Effector CD8-positive, alpha-beta T cell (primary cell): ENCODE measurements at places on chromosomes 4 and X.

- no peak for DNase-seq
Observed at GRCh38 chr4:179976777-179977176, 2266.4 kb upstream of the TENM3 start.

DNA sequence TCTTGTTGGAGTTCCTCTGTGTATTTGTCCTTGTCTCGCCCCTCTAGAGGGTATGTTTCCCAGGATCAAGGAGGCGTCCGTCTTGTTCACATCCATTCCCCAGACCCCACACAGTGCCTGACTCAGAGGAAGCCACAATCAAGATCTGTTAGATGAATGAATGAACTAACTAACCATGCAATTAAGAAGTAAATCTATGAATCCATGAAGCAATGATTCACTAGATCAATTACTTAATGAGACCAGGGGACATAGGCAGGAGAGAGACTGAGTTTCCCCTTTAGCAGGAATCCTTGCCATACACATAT is 11.9 kb downstream of the BLOC1S4 start:
- no peak for DNase-seq

- no peak for DNase-seq
Observed at GRCh38 chrX:122196343-122196742, 987.7 kb upstream of the GRIA3 start.

- no peak for DNase-seq
Observed at GRCh38 chr4:123346951-123347350, 49.6 kb upstream of the SPRY1 start.

GRCh38 chr4:48017108-48017571 is 568 bp downstream of the NIPAL1 start:
- peak; percentile 29 for DNase-seq

GRCh38 chrX:51837921-51838320 is 55.5 kb upstream of the MAGED1 start:
- DNase-seq: no peak

GRCh38 chrX:37976153-37976552 is 30.2 kb upstream of the SYTL5 start:
- DNase-seq: no peak

DNA sequence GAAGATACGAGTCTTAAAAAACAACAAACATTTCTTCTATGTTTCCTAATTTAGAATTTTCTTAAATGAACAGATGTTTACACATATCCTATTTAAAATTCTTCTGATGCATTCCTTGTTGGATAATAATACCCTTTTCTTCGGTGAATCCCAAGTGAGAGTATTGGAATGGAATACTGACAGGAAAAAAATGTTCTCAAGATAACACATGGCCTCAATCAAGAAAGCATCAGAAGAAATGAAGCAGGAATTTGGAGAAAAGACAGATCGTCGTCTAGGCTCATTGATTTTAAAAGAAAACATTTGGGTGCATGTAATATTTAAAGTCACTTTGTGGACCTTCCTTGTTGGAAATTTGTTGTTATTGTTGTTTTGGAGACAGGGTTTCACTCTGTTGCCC is 196.9 kb upstream of the ANK2 start:
- DNase-seq: no peak

GRCh38 chr4:4919927-4920326 is 60.5 kb downstream of the MSX1 start:
- DNase-seq: no peak

- no peak for DNase-seq
Observed at GRCh38 chr4:88458104-88458740, 1.3 kb downstream of the HERC5 start.

DNA sequence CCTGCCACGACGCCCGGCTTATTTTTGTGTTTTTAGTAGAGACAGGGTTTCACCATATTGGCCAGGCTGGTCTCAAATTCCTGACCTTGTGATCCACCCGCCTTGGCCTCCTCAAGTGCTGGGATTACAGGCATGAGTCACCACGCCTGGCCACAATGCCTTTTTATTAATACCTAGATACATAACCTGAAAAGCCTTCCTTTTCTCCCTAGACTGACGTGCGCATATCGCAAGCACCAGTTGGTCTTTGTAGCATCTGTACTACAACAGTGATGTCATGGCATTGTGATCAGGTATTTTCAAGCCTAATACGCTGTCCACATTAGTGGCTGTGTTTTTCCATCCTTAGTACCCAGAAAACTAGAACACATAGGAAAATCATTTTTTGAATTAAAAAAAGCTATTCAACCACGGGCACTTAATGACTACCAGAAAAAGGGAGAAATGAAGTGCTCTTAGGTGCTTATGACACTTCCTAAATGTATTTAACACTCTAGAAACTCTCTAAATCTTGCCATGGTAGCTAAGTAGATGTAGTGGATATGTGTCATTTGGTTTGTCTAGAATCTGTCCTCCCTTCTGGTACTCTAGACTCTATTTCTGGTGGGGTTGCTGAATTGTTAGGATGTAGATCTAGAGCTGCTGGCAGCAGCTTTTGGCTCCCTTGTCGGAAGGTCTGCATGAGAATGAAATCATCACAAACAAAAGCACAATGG is 707.8 kb downstream of the STIM2 start:
- no peak for DNase-seq

DNA sequence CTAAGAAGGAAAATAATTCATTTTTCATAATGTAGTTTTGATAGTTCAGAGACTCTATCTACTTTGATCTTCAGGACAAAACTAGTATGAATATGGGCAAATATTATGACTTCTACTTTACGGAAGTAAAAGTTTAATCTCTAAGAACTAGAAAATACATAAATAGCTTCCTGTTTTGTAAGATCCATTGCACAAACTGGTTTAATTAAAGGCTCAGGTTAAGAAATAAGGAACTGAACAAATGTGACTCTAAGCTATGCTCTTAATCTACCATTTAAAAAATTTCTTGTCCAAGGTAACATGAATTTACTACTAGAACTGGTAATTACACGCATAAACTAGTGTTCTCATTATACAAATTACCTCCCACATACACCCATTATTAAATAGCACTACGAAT is 360.6 kb downstream of the INPP4B start:
- DNase-seq: no peak

- DNase-seq: no peak
Observed at GRCh38 chr4:139108567-139109128, 68.4 kb downstream of the ELF2 start.

GRCh38 chr4:78962597-78963115 is 23.4 kb upstream of the PAQR3 start:
- no peak for DNase-seq

DNA sequence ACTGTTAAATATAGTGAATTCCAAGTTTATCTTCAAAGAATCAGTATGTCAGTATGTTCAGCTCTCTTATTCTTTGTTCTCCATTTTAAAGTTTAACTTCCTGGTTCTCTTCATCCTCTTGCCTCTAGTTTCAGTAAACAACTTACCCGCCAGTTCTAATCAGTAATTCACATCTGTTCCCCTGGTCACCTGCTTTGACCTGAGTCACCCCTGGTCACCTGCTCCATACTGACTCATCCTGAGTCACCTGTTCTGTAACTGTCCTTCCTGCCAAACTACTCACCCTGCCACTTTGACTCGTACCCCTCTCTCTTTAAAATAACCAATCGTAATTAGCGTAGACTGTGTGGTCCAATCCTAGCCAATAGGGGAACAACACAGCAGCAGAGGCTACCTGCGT is 992.7 kb upstream of the HS3ST1 start:
- DNase-seq: no peak

GRCh38 chrX:112654871-112655270 is 24.9 kb downstream of the LHFPL1 start:
- DNase-seq: no peak

GRCh38 chr4:29805245-29805644 is 914.9 kb upstream of the PCDH7 start:
- DNase-seq: no peak

- DNase-seq: no peak
Observed at GRCh38 chrX:10433296-10433965, 187.0 kb downstream of the MID1 start.

GRCh38 chr4:48315728-48316630 is 25.4 kb upstream of the SLAIN2 start:
- no peak for DNase-seq

GRCh38 chr4:152021788-152022438 is 261.1 kb upstream of the GATB start:
- no peak for DNase-seq

- no peak for DNase-seq
Observed at GRCh38 chr4:18686338-18687037, 664.9 kb upstream of the LCORL start.

GRCh38 chrX:69136546-69137331 is 28.5 kb downstream of the PJA1 start:
- DNase-seq: no peak

GRCh38 chrX:130260316-130260715 is 8.4 kb downstream of the ZNF280C start:
- DNase-seq: no peak

GRCh38 chrX:13859724-13860123 is 42.8 kb upstream of the GPM6B start:
- DNase-seq: no peak

DNA sequence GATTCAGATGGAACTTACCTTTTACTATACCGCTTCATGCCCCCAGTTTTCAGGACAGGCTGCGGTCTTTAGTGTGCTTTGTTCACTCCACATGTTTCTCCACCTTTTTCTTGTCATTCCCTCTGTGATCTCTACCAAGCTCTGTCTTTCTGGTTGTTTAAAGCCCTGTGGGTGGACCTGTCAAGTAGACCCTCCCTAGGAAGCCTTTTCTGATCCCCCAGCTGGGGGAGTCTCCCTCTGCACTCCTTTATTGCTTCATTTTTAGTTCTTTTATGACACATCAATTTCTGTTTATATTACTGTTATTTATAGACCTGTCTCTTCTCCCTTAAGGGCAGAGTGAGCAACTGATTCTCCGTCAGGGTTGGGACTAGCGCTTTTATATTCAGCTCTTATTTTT is 150.2 kb downstream of the C4orf33 start:
- DNase-seq: no peak

DNA sequence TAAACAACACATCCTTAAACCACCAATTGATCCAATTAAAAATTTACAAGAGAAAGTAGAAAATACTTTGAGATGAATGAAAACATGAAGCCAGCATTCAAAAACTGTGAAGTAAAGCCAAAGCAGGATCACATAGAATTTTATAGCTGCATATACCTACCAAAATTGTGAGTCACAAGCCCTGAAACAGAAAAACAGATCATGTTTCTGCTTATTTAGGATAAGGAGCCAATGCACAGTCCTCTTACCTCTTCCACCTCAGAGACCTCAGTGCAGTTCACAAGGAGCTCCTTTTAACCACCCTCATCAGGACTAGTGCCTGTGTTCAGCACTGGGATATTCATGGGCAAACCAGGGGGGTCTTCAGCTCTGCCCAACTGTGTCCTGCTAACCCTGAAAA is 386.7 kb downstream of the TECRL start:
- DNase-seq: no peak

DNA sequence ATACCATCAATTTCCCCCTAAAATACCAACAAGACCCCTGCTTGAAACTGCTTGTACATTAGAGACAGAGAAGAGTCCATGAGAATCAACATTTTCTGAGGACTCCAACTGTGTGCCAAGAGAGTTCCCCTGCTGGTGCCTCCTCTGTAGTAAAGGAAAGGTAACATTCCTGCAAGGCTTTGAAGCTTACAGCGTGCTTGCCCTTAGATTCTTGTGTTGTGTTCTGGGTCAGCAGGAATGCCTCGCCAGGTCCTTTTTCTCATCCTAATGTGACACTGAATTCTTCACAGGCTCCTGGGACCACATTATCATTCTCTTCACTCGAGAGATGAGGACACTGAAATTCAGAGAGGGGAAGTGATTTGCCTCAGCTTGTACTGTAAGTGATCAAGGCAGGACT is 9.7 kb upstream of the EOLA2 start:
- no peak for DNase-seq

GRCh38 chr4:174307694-174308093 is 24.0 kb downstream of the CEP44 start:
- no peak for DNase-seq
